Stimulated activated CD4-positive, alpha-beta T cell treated with anti-CD3 and anti-CD28 coated beads, TNF-alpha, amount 100 ng/mL, for 1 hour (primary cell): ENCODE measurements at places on chromosomes 1 and 21.
A peak's percentile ranks its signal among the peaks of the same experiment; 100 is the strongest.

DNA sequence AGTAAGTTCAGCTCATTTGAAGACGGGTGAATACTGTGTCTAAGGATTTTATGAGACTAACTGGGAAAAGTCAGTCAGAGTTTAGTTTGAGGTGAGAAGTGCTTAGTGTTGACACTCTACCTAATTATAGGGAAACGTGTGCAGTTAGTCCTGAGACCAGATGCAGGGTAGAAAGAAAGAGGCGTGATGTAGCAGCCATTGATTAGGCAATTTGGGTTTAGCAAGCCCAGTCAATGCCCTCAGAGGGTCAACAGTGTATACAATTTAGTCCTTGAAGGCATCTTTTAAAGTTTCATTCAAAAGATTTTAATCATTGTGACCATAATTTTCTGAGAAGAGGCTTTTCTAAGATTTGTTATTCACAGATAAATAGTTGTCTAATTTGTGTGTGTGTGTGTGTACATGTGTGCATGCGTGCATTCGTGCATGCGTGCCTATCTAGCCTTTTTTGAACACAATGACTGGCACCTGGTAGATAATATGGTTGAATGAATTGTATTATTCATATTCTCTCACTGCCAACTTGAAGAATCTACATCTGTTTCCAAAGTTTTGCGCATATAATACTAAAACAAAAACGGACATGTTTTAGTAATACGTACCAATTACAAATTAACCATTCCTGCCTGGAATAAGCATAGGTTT lies 332.9 kb downstream of the SRGAP2C start:
- DNase-seq: no peak

GRCh38 chr21:41477641-41478318 lies 30.2 kb downstream of the TMPRSS2 start:
- DNase-seq: no peak

DNA sequence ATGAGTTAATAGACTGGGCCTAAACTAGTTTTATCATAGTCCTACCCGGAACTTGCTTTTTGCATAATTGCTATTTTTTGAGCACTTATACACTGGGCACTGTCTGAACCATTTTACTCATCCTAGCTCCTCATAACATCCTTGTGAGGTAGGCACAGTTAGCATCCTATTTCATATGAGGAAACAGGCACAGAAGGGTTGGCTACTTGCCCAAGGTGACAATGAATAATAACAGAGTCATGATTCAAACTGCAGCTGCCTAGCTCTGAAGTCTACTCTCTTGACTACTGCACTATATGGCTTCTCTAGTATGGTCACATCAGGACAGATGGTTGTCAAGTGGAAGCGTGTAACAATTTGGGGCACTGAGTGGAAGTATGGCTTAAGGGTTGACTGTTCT lies 18.2 kb upstream of the RC3H1 start:
- DNase-seq: no peak

DNA sequence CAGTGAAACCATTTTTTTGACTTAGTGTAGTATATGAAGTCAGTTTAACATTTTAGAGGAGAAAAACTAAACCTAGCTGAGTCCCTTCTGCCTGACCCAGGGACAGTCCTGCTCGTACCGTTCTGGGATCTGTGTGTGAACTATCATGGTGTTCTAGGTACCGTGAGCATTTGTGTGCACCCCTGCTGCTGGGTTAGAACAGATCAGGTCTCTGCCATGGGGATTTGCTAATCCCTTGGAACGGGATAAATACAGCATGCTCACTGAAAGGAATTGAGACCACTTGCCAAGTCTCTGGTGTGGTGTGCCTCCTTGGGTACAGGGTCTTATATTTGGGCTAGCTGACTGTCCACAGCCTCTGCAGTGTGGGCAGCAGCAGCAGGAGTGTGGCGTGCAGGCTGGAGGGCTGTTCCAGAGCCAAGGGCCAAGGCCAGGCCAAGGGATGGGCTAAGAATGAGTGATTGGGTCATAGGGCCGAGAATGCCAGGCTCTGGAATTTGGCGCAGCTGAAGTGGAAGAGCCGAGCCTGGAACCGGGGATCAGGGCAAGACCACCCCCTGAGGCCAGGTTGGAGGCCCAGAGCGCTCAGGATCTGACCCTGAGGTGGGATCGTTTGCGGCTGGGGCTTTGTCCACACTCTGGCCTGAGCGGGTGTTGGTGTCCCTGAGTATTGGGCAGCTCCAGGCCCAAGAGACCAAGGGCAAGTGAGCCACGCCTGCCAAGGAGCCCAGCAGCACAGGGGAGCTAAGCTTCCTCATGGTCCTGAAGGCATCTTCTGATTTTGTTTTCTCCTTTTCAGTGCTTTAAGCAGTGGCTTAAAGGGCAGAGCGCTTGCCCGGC lies 66.3 kb downstream of the VPS26C start:
- no peak for DNase-seq

GRCh38 chr1:58652651-58653184 lies 47.1 kb downstream of the MYSM1 start:
- peak; percentile 10 for DNase-seq

GRCh38 chr1:23459338-23459757 lies 24.6 kb downstream of the ASAP3 start:
- DNase-seq: no peak

- no peak for DNase-seq
These were observed 24.7 kb downstream of the ACKR1 start for GRCh38 chr1:159229260-159229885.

DNA sequence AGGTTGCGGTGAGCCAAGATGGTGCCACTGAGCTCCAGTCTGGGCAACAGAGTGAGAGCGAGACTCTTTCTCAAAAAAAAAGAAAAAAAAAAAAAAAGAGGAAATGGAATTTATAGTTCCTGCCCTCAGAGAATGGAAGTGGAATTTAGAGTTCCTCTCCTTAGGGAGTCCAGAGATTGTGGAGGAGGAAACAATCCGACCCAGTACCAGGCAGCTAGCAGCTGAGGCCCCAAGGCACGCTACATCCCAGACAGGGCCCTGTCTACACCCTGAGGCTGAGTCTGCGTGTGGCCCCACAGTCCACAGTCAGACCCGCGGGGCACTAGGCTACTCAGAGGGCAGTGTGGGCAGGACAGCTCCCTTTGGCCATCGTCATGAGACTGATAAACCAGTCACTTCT lies 1.9 kb upstream of the MFN2 start:
- no peak for DNase-seq

GRCh38 chr1:156465747-156466365 lies 34.7 kb downstream of the MEF2D start:
- no peak for DNase-seq

- DNase-seq: no peak
These were observed 30.9 kb upstream of the RAP1GAP start for GRCh38 chr1:21700094-21700493.

DNA sequence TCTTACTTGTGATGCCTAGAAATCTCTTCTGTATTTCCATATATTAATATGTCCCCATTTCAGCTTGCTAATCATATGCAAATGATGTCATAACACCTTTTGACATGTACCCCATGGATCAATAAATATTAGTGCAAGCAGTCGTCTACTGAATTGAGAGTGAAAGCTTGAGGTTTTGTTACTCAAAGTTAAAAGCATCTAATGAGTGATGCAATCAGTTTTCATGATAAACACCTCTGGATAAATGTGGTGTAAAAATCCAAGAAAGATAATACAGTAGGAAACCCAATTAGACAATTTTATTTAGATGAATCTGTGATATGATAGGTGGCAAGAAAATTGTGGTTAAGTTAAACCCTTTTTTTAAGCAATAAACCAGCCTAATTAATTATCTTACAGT lies 141.2 kb upstream of the DMRTA2 start:
- DNase-seq: no peak

DNA sequence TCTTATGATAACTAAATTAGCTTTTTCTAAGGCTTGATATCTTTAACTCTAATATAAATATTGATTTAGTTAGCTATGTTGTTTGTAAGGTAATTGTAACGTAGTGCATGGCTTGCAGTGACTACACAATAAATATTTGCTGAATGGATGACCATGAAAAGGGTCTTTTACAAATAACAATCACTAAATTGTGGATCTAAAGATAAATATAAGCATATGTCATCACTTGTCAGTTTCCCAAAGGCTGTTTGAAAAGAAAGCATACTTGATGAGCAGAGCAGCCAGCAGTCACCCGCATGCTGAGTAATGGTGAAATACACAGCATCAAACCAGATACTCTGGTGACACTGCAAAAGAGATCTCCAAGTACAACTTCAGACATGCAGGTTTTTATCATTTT lies 92.5 kb upstream of the FMN2 start:
- no peak for DNase-seq

DNA sequence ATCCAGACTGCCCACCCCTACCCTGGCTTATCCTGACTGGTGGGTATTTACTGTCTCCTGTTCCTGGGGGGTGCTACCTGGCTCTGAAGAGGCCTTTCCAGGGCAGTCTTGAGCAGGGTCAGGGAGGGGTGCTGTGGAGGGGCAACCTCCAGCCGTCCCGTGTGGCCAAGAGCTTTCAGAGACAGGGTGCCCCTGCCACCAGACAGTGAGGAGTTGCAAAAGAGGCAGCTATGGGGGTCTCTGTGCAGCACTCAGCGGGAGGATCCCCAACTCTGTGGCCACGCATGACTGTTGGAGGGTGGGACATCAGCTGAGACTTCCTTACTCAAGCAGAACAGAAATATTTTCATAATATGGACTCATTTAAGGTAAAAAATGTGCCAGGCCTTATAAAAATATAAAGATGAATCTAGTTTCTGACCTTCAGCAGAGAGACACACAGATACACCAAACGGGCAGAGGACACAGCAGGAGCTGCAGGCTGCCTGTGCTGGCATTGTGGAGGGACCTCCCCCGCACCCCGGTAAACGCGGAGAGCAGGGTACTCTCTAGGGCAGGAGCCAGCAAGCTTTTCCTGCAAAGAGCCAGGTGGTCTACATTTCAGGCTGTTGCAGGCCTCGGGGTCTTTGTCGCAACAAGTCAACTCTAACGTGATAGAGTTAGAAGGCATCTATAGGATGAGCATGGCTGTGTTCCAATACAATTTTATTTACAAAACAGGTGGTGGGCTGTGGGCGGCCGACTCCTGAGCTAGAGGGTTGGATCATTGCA lies 252.6 kb downstream of the RHOU start:
- no peak for DNase-seq

GRCh38 chr1:155082301-155083051 lies 3.8 kb downstream of the EFNA3 start:
- no peak for DNase-seq

DNA sequence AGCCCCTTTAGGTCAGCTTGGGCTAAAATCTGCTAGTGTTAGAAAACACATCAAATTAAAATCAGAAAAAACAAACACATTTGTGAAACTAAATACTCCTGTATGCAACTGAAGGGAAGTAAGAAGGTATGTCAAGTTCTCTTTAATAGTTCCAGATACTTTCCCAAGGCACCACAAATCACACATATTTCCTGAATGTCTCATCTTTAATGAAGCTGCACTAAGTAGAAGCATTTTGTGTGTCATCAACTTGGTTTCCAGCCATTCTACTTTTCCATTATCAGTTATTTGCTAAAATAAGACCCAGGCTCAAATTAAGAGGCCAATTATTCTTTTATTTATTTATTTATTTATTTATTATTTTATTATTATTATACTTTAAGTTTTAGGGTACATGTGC lies 34.7 kb downstream of the CRB1 start:
- DNase-seq: no peak

GRCh38 chr21:37940691-37941090 lies 24.4 kb upstream of the KCNJ6 start:
- DNase-seq: no peak

DNA sequence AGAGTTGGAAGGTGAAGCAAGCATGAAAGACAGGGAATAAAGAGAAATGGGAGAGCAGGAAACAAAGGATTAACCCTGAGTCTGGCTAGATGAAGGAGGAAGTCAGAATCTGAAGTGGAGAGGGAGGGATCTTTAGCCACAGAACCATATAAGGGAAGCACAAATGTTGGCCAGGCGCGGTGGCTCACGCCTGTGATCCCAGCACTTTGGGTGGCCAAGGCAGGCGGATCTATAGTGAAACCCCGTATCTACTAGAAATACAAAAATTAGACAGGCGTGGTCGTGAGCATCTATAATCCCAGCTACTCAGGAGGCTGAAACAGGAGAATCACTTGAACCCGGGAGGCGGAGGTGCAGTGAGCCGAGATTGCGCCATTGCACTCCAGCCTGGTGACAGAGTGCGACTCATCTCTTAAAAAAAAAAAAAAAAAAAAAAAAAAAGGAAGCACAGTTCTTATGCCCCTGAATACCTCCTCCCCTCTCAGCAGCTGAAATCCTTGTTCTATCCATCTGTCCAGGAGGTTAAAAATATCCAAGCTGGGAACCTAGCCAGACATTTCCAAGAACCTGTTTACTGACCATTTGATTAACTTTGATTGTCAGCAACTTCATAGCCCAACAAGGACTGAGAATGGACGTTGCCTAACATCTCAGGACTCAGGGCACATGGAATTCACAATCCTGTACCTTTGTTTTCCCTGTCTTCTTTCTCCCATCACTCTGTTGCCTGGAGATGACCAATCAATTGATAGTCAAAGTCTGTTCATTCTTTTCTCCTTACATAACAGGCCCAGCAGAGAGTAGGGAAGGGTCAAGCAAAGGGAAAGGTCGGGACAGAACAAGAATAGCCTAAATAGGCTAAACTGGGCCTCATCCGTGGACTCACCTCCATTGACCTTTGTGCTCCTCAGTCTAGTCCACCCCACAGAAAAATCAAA lies 10.6 kb downstream of the TXNIP start:
- DNase-seq: no peak

DNA sequence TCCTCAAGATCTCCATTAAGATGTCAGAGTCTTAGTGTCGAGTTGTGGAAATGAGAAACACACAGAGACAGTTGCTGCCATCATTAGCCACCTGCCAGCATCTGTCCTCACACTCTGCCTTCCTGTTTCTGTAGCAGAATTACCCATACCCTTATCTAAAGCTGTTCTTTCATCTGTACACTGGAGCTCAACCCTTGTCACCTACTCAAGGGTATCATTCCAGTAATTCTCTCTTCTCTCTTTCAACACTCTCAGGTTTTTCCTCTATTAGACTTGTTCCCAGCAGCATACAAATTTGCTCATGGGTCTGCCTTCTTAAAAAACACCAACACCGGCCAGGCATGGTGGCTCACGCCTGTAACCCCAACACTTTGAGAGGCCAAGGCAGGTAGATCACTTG lies 27.4 kb upstream of the RNF2 start:
- no peak for DNase-seq

DNA sequence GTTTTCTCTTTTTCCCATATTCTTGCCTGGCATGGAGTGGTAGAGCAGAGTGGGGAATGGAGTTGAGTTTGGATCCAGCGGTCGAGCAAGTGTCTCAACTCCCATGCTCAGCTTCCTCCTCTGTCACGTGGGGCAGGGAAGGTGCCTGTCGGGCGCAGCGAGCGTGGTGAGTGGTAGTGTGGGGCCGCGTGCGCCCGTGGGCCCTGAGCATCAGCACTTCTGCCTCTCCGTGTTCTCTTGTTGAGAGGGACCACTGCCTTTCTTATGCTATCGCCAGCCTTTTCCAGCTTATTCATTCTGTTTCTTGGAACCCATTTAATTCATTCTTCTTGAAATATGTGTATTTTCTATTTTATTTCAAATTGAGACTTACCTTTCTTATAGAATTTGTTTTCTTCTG lies 65.1 kb downstream of the ADARB1 start:
- no peak for DNase-seq
